Mucosa of descending colon (tissue), 3 donors: ENCODE measurements at places on chromosomes 16 and 17. TPM values are rescaled to one million over a fixed set of nuclear protein-coding genes. Genes with fewer than 3 reads are reported as not detected.

- DNase-seq = no peak
Observed at GRCh38 chr16:87212026-87212425, 105.2 kb downstream of the C16orf95 start.

DNA sequence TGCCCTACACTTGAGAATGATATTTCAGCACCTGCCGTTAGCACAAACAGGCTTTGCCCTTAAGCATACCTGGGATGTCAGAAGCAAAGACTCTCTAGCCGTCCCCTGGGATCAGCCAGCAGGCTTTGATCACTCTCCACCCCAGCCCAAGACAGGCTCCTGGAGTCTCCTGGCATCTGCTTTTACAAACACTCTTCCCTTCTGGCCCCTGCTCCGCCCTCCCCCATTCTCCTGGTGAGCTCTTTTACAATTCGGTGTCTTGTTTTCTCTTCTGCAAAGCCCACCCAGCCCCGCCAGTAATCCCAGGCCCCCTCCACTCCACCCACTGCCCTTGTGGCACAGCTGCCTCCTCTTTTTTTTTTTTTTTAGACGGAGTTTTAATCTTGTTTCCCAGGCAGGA, 50.4 kb downstream of the KATNIP start:
- no peak for DNase-seq

The KRT16 gene
- not detected for total RNA-seq

DNA sequence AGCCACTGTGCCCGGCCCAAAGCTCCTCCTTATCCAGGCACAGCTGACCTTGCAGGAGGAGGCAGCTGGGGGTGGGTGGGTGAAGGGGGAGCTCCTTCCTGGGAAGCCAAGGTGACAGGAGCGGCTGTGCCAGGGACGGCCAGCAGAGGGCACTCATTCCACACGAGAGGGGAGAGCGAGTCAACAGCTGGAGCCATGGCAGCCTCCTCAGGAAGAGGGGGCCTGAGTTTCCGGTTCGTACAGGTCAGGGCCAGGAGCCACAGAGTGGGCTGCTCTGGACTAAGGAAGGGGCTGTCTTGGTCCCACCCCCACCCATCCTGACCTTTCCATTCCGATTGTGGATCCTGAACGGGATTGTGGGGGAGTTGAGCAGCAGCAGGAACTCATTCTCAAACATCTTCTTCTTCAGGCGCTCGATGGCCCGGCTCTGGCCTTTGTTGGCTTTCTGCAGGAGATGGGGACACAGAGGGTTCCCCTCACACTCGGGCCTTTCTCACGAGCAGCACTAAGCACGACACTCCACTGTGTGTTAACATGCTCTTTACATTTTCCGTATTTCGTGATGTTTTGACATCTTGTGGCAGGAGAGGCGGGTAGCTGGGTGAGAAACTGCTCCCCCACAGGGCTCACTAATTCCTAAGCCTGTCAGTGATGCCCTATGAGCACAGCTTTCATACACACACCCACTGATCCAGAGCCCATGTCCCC, 61.6 kb downstream of the TIMM22 start:
- peak; percentile 80 for DNase-seq

DNA sequence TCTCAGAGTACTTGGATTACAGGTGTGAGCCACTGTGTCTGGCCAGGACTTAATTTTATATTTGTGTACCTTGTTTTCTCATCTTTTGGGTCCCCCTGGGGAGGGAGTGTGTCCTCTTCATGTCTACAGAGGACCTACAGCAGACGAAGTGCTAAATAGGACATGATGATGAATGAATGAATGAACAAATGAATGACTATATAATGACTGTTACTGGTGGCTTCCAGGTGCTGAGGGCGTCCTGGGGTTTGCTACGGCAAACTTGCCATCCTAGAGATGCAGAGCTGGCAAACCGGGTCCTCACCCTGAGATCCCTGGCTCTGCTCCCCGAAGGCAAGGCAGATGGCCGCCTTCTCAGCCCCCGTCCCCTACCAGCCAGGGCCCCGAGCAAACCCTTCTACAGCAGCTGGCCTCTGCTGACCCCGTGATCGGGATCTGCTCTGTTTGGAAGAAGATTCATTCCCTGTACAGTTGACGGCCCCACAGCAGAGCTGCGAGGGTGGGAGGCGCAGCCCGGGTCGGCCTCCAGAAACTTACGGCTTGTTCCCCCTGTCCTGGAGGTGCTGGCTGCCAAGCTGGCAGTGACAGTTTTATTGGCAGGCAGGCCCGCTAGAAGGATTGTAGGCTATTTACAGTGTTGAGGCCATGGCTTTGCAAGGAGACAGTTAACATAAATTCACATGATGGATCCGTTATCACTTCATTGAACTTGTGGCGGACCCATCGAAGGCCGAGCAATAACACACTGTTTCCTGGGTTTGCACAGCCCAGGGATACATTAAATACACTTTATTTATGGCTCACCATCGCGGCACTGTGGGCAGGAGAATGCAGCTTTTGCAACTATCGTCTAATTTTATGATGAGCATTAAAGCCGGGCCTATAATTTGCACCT, 197.7 kb upstream of the GSE1 start:
- peak; percentile 40 for DNase-seq

DNA sequence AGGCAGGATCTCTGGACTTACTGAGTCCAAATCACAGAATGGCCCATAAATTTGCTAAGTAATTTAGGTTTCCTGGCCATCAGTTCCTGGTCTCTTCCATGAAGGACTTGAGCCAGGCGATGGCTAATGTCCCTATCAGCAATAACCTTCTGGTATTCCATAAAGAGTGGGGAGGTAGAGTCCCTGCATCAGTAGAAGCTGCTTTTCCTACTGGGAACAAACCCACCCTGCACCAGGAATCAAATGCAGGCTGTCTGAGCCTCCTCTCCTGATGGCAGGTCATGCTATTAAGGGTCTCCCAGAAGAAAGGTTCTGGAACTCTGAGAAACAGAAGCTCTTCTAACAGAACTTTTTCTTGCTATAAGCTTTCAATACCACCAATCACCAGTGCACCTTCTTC, 1.5 kb upstream of the HPR start:
- no peak for DNase-seq

The RRAD gene
- total RNA-seq = 11.6 TPM

- no peak for DNase-seq
Observed at GRCh38 chr17:77736199-77736585, 222.3 kb upstream of the TNRC6C start.

- DNase-seq = no peak
Observed at GRCh38 chr17:37826497-37827430, 81.9 kb upstream of the HNF1B start.

- DNase-seq = no peak
Observed at GRCh38 chr16:89727406-89728120, 6.2 kb downstream of the ZNF276 start.

GRCh38 chr17:8934346-8934745, 31.2 kb downstream of the PIK3R5 start:
- no peak for DNase-seq

- DNase-seq = peak; percentile 83
Observed at GRCh38 chr16:4615384-4616046, 827 bp upstream of the UBALD1 start.

DNA sequence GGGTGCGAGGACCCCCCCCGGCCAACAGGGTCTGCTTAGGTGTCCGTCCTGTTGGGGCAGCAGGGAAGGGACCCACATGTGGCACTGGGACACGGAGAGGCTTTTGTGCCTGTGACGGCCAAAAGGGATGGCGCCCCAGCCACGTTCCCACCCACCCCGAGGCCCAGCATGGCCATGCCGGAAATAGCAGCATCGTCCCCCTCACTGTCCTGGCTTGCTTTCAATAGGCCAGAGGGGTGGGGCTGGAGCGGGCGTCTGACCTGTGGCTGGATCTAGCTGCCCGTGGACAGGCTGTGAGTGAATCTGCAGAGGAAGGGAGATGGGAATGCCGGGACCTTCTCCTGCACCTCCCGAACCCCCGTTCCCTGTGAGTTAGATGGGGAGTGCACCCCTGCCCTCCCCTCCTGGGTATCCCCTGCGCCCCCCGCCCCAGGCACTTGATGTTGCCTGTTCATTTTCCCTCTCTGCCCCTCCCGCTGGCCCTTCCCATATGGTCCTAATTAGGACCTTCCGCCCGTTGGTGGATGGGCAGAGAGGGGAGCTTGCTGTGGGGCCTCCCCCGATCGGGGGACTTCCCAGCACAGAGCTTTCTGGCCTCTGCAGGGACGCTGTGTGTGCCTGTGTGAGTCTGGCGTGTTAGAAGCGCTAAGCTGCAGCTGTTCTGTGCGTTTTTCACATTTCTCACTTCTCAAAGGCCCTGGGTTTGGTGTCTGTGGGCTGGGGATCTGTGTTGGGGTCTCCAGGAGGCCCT, 292.8 kb downstream of the SEC14L1 start:
- no peak for DNase-seq

DNA sequence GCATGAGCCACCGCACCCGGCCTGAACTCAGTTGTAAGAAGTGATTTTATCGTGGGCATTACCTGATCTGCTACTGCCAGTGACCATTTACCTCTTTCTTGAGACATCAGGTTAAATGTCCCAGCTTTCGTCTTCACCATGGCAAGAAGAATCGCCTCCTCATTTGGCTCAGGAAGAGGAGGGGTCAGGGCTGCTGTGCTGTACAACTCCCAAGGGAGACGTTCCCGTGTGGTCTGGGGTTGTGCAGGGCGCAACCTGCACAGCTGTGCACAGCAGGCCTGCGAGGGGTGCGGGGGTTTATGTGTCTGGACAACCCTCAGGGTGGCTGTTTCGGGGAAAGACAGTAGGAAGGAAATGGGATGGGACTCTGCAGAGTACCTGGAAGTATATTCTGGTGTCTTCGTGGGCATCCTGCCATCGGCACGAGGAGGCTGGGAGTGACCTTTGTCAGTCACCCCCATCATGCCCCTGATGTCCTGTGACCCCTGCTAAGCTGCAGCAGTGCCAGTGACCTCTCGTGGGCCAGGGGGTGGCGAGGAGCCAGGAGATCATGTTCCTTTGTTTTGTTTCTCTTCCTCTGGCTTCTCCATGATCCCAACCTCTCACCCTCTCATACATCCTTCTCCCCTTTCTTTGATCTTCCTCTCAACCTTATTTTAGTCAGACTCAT, 27.3 kb downstream of the CIBAR2 start:
- no peak for DNase-seq

The ARMC5 gene
- 8.5 TPM for total RNA-seq

- DNase-seq = no peak
Observed at GRCh38 chr17:80978499-80979497, 12.8 kb upstream of the CHMP6 start.

The FOXL1 gene
- 1.1 TPM for total RNA-seq

The CFAP119 gene
- 5.5 TPM for total RNA-seq

- DNase-seq = no peak
Observed at GRCh38 chr16:47574091-47575054, 113.2 kb downstream of the PHKB start.

The SDK2 gene
- 1.6 TPM for total RNA-seq

DNA sequence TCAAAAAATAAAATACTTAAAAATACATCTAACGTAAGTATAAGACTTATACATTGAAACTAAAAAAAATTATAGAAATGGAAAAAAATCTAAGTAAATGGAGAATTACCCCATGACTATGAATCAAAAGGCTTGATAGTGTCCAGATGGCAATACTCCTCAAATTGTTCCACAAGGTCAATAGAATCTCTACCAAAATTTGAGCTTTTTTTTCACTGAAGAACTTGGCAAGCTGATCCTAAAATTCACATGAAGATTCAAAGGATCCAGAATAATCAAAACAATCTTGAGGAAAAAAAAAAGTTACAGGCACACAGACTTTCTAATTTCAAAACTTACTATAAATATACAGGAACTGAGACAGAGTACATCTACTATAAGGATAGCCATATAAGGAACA, 448.4 kb upstream of the CDH11 start:
- DNase-seq = no peak

- no peak for DNase-seq
Observed at GRCh38 chr16:85987750-85988078, 88.8 kb downstream of the IRF8 start.

The FOXN1 gene
- 0.69 TPM for total RNA-seq

DNA sequence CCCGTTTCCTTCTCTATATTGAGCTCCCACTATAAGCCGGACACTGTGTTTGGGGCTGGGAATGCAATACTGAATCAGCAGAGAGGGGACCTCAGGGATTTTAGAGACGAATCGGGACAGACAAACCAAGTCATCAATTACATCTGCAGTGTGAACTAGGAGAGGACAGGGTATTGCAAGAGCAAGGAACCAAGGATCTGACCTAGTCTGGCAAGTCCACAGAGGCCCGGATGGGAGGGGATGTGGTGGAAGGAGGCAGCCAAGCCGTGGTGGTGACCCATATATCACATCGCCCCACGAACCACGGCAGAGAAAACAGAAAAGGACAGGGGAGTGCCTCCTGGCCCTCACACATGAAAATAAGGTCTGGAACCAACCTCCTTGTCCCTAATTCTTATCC, 28.1 kb upstream of the NXPH3 start:
- DNase-seq = no peak

The ANKS4B gene
- 20.9 TPM for total RNA-seq

GRCh38 chr16:5354645-5355044, 257.1 kb upstream of the EEF2KMT start:
- no peak for DNase-seq

The GFAP gene
- not detected for total RNA-seq

The GID4 gene
- total RNA-seq = 5.8 TPM

DNA sequence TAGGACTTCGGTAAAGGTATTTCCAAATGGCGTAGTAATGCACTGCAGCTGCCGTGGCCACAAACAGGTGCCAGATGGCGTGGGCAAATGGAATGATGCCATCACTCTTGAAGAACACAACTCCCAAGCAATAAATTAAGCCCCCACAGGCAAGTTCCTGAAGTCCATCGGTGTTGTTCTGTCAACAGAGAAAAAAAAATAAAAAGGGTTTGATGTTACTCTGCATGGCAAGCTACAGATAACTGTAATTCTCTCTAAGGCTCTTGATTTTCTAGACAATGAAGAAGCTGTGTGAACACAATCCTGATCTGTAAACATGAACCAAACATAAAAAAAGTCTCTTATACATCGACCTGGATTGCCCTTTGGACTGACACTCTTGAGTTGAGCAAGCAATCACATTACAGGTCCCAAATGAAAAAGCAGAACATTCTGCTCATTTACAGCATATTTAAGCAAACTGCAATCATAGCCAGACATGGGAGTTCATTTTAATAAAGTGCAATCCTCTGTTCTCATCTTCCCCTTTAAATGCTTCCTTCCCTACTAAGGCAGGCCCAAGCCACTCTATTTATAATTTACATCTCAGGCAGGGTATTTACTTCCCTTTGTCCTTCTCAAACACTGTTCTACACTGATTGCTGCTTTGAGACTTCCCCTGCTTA, 27.1 kb downstream of the MMD start:
- no peak for DNase-seq
